Smooth muscle cell of bladder (primary cell): ENCODE measurements at places on chromosomes 7 and 10. TPM values are rescaled to one million over a fixed set of nuclear protein-coding genes. Genes with fewer than 3 reads are reported as not detected.

Gene RINT1
- total RNA-seq, result 10.8 and 12.3 TPM in 2 replicates

Gene HECTD2
- 5.3 and 5.5 TPM in 2 replicates for total RNA-seq

Gene C10orf62
- total RNA-seq, result 0.14 TPM in 1 of 2 replicates, not detected in the other

Gene PGAM2
- 0.14 and 0.65 TPM in 2 replicates for total RNA-seq

Gene CCDC3
- 0.18 and 1.3 TPM in 2 replicates for total RNA-seq

Gene POLR2J2
- total RNA-seq, result 2.1 and 3.9 TPM in 2 replicates

Gene SPDYE2
- not detected in 2 replicates for total RNA-seq
